ENCODE measurements at places on chromosomes 1 and 21.

- no peak for DNase-seq
These were observed 34.6 kb downstream of the CFAP57 start for GRCh38 chr1:43206600-43207228.

- no peak for DNase-seq
These were observed 17.2 kb upstream of the MRPS14 start for GRCh38 chr1:175040324-175040879.

DNA sequence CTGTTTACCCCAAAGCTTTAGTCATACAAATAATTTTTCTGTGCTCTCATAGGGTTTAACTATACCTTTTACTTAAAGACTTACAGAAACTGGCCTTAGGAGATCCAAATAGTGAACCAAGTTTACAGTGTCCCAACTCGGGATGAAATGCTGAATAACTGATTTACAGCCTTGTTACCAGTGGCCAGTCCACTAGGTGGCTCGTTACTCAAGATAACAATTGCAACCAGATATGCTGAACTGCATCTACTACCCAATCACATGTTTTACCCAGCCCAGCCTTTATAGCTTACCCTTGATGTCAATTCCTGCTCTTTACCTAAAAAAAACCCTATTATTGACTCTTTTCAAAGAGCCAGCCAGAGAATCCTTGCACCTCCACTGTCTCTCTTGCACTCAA lies 1148.8 kb upstream of the ADGRL4 start:
- no peak for DNase-seq

- DNase-seq = no peak
These were observed 10.5 kb upstream of the MDM4 start for GRCh38 chr1:204505674-204506200.
